ENCODE measurements at places on chromosomes 13 and 19.

DNA sequence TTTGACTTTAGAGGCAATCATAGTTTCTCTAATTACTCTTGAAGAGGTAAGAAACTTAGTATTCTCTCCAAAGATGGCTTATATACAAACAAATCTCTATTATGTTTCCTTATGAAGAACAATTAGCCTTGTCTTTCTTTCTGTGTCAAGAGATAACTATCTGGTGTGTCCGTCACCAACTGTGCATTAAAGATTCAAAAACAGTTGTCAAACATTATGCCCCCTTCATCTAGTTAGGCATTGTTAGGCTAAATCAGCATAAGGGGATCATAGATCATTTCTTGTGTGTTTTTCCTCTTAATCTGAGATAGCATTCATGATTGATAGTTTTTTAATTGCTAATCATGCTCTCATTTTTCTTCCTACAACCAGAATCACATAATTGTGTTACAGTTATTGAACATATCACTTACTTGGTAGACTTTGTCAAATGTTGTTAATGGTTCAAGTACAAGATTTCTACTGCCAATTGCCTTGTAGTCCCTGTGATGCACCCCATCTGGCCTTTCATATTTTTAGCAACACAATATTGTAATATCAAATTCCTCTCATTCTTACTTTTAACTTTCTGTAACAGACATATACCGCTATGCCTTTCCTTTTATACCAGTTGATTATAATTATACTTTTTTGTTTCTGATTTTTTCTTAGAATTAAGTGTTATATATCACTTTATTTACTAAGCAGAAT lies 612.7 kb downstream of the SLITRK6 start:
- no peak for DNase-seq

DNA sequence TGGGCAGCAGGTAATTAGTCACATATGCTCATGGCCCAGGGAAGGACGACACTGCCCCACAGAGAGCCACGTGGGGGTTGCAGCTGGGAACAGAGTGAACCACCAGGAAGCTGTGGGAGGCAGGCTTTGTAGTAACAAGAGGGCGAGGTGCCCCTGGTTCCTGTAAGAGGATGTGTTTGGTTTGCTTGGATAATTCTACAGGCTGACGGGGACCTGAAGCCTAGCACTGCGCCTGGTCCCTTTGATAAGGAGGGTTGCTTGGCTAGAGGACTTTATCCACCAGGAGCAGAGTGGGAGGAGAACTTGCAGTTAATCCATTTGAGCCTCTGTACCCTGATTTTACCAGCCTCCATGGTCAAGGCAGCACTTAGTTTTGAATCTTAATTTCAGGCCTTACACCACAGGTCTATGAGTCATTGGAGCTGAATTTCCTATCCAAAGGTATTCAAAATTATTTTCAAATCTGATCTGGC lies 67.4 kb upstream of the CLDN10 start:
- no peak for DNase-seq

- no peak for DNase-seq
Measured at GRCh38 chr13:28618230-28618994, 40.5 kb upstream of the POMP start.

GRCh38 chr13:24564881-24565280 lies 52.3 kb upstream of the PARP4 start:
- no peak for DNase-seq
